ENCODE measurements at places on chromosomes 13 and 19.

- no peak for DNase-seq
These were observed 33.4 kb downstream of the MBNL2 start for GRCh38 chr13:97255515-97256021.

- DNase-seq: no peak
These were observed 13.9 kb upstream of the FBXO27 start for GRCh38 chr19:39046037-39046821.

DNA sequence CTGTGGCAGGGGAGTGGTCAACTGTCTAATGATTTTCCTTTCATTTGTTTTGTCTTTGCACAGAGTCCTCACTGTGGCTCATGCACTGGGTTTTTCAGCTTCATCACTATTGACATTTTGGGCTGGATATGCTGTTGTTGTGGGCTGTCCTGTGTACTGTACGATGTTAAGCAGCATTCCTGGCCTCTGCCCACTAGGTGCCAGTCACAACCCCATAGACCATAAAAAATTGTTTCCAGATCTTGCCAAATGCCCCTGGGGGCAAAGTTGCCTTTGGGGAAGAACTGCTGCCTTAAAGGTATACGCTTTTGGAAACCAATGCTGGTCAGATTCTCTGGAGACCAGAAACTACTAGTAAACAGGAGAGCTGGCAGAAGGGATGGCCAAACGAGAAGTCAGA lies 310.4 kb downstream of the SPRY2 start:
- DNase-seq: no peak

GRCh38 chr13:114134111-114134943 lies 1.9 kb upstream of the RASA3 start:
- no peak for DNase-seq

DNA sequence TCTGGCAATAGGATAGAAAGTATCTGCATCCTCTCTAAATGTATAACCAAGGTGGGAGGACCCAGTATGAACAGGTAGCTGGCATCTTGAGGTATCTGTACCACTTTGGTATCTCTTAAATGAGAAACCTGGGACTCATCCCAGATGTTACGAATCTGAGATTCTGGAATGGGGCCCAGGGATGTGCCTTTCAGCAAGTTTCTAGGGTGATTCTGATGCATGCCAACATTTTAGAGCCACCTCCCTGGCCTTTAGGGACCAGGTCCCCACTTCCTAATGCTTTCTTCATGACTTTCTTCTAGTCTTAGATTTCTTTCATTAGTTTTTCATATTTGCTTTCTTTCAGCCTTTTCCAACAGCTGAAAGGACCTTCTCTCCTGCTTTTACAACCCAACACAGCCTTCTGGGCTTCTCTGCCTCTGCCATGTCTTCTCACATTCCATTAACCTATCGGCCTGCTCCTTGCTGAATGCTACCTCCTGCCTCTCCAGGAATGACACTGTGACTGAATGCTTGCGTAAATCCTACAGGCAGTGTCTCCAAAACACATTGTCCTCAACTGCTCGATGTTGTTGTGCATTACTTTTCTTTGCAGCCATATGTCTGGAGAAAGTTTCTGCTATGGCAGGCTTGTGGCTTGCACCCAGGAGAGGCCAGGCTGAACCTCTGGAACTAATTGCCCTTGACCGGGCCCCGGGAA lies 284.0 kb downstream of the DNAJC15 start:
- no peak for DNase-seq

GRCh38 chr13:61795580-61795979 lies 379.9 kb upstream of the PCDH20 start:
- DNase-seq: no peak

All from upper lobe of left lung (tissue), 6 donors.